H1 (cell line): ENCODE measurements at places on chromosomes 3 and 15.
A peak's percentile ranks its signal among the peaks of the same experiment; 100 is the strongest.

DNA sequence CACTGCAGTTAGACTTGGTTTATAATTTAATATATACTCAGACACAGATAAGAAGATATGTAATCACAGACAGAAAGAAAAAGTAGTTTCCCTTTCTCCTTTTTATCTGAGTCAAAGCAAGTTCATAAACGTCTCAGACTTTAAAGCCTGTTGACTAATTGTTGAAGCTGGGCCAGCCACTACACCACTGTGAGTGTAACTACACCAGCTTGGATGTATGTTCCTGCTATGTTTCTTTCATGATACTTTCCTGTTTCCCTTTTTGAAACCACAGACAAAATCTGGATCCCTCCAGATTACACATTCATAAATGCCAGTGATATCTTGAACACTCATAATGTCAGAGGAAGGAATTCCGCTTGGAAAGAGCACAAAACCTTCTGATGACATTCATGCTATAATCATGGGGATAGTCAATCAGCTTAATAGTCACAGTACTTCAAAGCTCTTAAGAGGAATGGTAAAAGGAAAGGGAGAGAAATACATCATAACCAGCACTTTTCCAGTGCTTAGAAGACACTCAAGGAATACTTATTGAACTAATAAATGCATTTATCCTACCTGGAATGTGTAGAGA is 32.0 kb downstream of the KCNMB2 start:
- no peak for DNase-seq

GRCh38 chr3:175240921-175241320 is 381.8 kb downstream of the NAALADL2 start:
- DNase-seq: no peak

- no peak for DNase-seq
Measured at GRCh38 chr3:42072831-42073301, 18.3 kb upstream of the TRAK1 start.

DNA sequence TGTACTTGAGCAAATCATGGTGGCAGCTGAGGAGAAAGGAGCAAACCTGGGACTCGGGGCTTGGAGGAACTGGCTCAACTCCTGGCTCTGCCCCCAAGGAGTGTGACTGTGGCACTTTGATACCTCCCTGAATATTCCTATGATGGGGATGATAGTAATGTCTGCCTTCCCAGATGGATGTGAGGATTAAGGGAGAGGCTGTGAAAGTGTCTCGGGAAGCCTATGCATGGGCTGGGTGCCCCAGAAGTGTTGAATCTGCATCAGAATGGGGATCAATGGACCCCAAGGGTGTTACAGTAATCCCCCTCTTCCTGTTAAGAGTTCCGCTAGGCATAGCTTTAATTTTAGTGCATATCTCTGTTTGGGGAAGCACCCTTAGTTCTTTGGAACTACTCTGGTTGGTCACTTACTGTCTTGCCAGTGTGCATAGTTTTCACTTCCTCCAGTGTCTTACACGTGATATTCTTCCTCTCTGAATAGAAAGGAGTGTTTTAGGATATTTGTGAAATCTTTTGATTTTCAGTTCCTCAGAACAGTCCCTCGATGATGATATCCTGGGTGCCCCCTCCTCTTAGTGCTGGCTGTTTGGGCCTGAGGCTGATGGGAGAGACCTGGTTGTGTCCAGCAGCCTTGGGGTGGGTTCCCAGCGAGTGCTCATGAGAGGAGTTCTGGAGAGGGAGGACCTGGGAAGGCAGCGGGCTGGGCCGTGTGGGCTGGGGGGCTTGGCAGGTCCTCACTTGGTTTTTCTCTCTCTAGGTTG is 97.5 kb downstream of the CHDH start:
- no peak for DNase-seq

- DNase-seq: no peak
Measured at GRCh38 chr3:120552184-120553172, 43.7 kb upstream of the NDUFB4 start.

DNA sequence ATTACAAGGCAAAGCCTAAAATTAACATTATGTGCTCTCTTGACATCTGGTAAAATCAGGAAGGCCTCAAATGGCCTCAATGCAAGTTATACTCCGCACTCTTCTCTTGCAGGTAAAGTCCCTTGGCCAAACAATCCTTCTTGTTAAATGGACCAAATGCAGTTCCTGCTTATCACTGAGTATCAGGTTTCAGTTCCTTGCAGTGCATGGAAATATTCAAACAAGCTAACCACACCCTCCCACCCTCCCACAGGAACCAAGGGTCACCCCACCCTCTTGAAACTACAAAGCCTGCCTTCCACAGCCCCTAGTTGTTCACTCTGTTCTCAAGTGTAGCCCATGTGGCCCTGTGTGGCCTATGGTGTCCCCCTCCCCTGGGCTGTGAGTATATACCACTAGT is 171.9 kb upstream of the CADPS start:
- no peak for DNase-seq

DNA sequence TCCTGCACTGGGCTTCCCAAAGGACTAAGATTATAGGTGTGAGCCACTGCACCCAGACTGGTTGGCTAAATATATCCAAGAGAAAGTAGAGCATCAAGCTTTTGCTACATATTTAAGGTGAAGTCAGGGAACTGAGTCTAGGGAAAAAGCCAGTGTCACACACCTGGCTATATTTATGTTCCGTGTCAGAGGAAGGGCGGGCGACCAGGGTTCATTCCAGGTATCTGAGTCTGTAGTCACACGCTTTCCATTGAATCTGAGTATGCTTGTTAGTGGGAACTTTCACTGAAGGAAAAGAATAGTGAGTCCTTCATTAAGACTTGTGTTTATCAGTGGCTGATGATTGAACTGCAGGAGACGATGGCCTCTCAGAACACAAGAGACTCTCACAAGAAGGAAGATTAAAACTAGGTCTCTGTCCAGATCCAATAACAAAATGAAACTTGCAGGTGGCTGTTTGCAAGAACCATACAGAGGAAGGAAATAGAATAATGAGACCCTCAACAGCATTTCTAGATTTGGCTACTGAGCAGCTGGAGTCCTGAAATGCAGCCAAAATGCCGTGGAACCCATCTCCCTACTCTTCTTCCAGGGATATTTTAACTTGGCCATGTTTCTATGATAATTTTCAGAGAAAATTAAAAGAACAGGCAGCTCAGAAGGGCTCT is 276.3 kb downstream of the THSD4 start:
- DNase-seq: no peak

- no peak for DNase-seq
Measured at GRCh38 chr15:90097475-90097874, 4.8 kb downstream of the IDH2 start.

DNA sequence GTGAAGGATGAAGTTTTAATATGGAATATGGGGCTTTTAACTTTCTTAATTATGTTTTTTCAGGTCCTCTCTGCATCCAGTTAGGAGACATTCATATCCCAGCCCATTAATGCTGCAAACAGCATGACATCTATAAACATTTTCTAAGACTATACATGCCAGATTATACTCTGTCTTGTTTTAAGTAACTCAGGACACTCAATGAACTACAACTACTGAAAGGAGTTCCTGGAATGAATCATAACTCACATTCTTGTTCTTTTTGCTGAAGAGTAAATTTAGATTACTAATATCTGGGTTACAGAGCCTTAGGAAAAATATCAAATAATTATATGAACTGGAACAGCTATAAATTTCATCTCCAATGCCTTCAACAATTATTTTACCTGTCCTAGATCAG is 167.4 kb downstream of the STAG1 start:
- no peak for DNase-seq

- DNase-seq: no peak
Measured at GRCh38 chr3:154764856-154765640, 315.1 kb upstream of the MME start.

DNA sequence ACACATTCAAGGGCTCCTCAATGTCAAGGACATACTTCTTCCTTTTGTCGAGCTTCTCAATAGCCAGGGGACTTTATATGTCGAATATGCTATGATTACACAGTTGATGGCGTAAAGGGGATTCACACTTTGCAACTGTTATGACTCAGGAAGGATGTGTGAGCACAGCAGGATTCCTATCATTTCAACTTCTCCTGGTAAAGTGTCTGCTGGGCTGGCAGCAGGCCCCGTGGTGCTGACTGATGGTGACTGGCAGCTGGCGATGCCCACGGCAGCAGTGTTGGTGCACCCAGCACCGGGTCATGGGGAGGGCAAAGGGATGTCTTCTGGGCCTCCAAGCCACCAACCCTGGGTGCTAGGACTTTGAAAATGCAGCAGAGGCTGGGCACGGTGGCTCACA is 44.8 kb upstream of the GNB5 start:
- no peak for DNase-seq

GRCh38 chr15:48029642-48030041 is 91.1 kb upstream of the SLC24A5 start:
- DNase-seq: no peak

DNA sequence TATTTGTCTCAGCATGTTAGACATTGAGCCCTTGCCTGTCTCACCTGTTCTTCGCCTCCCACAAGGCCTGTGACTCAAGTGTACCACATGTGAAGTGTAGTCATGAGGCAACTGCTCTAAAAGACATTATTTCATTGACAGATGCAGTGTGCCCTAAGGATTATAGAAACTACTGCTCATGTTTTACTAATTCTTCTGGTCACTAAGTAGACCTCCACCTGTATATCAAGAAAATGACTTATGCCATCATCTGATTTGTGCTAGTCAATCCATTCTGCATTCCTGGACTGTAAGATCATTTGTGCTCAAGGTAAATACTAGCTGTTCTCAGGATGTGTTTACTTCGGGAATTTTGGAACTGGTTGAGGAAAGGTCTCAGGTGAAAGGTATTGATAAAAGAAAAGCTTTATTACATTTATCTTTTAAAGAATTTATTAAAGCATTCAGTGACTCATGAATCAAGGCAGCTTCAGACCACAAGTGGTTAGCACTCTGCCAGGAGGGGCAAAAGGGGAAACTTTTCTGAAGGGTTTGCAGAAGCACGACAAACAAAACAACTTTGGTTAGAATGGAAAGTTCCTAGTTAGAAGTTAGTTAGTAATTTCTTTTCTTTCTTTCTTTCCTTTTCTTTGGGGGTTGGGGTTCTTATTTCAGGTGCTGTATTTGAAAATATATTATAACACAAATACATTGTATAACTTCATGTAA is 465.3 kb upstream of the CBLB start:
- no peak for DNase-seq

GRCh38 chr15:38471974-38472373 is 18.0 kb downstream of the FAM98B start:
- DNase-seq: no peak

DNA sequence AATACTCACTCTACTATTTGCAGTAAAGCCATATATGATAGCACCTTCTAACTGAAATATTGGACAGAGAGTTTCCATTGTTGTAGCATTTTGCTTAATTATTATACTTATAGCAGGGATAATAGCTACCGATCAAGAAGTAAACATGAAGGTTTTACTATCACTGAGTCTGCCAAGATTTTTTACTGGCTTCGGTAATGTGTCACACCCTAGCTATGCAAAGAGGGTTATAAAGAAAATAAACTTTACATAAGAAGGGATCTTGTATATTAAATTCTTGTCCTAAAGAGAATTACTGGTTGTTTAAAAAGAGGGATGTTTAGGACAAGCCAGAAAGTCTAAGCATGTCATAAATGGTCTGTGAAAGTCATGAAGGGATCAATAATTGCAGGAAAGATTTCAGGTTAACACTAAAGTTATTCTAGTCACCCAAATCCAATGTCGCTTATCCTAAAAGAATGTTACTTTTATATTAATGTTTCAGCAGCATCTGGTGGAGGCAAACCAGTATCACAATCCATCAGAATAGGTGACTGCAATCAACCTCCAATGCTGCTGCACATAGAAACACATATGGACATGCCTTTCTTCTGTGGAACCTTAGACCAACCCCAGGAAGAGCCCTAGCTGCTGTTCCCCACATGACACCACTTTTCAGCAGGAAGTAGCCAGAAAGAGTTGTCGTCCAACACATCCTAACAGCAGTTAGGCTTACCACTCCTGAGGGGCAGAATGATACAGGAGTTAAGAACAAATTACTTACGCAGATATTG is 62.7 kb upstream of the GK5 start:
- no peak for DNase-seq

DNA sequence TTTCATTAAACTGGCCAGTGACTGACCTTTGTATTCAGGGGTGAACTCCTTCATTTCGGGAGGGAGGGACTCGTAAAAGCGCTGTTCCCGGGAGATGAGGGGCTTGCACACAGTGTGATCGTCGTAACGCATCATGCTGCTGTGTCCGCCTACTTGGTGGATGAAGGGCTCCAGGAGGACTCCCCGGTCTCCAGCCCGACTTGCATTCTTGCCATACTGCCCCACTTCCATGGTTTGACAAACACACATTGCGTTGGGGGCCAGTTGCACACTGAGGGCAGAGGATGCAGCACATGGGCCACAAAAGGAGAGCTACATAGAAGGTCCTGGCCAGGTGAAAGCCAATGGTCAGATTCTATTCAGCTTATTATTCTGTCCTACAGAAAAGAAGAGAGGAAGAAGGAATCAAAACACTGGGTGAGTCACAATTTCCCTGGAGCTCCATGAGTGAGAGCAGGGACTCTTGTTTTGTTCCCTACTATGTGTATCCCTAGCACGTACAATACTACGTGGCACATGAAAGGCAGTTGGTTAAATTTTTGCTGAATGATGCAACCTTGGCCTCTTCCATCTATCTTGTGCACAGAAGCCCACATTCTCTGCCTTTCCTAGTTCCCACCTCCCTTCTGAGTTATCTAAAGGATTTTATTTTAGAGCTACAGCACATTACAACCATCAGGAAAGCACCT is 24.2 kb upstream of the GMPPB start:
- DNase-seq: no peak

DNA sequence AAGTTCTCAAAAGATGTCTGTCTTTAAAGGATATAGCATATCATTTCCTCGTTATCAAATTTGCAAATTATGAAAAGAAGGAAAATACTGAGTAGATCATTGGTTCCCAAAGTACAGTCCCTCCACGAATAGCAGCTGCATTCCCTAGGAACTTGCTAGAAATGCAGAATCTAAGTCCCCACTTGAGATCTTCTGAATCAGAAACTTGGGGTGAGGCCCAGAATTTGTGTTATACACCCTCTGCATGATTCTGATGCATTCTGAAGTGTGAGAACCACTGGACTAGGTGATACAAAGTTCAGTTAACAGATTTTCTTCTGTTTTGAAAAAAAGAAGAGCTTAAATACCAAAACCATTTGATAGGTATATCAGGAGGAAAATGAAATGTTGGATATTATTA is 77.1 kb downstream of the SLC25A26 start:
- no peak for DNase-seq

- DNase-seq: no peak
Measured at GRCh38 chr3:71584394-71585011, 975 bp upstream of the FOXP1 start.

- DNase-seq: peak; percentile 87
Measured at GRCh38 chr3:139111392-139112229, 66.9 kb upstream of the PRR23C start.
